ENCODE measurements at places on chromosomes 5 and 9.

DNA sequence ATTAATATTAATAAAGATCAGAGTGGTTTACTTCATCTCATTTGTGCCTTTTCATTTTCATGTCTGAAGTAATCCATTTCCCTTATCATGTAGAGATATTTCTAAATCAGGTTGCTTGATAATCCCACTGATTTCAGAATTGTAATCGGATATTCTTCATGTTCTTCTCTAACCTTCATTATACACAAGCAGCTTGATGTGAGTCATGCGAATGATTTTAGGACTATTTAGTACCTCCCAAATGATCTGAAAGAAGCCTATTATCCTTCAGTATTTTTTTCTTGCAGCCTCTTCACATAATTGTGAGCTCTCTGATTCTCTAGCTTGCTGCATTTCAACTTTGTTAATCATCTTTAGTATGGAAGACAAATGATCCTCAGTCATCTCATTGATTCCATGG, 182.0 kb downstream of the GIN1 start:
- peak; percentile 10 for DNase-seq

- no peak for DNase-seq
These were observed 17.3 kb upstream of the EGFL7 start for GRCh38 chr9:136645352-136645902.

DNA sequence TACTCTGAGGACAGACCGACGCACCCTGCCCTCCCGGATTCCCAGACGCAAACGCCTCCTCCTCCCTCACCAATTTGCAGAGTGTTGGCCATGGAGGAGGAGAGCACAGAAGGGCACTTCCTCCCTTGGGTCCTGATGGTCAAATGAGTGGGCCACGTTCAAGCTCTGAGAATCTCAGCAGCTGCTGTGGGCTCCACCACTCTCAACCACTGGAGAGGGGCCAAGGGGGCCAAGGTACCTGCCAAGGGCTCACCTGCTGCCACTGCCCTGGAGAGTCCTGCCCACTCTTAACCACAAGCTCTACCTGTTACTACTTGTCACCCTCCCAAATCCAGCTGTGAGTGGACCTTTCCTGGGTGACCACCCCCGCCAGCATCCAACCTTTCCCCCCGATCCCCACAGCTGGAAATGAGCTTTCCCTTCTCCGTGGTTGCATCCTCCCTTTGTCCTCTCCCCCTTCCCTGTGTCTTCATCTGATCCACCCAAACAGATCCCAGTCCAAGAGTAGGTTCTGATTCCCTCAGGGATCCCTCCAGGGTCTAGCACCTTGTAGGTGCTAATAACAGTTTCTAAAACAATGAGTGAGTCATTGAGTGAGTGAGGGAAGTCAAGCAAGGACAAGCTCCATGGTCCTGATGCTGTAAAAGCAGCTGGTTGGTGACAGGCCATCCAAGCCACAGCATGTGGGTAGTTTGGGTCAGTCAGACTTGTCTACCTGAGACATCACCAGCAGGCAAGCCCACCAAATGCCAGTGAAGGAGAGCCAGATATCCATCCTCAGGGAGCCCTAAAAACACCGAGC, 69.7 kb downstream of the FAM114A2 start:
- no peak for DNase-seq

DNA sequence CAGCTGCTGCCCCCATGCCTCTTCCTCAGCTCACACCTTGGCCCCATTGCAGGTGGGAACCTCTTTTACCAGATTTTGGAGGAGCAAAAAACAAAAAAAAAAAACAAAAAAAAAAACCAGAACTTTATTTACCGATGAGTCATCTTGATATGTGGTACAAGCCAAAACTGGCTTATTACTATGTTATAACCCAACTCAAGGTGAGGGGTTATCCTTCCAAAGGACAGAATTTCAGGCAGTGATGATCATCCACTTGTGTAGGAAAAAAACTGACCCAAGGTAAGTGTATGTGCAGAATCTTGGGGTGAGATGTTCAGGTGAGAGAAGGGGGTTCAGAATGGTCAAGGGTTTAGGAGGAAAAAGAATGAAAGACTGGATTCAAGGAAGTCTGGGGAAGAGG, 142.6 kb upstream of the FST start:
- DNase-seq, result no peak

DNA sequence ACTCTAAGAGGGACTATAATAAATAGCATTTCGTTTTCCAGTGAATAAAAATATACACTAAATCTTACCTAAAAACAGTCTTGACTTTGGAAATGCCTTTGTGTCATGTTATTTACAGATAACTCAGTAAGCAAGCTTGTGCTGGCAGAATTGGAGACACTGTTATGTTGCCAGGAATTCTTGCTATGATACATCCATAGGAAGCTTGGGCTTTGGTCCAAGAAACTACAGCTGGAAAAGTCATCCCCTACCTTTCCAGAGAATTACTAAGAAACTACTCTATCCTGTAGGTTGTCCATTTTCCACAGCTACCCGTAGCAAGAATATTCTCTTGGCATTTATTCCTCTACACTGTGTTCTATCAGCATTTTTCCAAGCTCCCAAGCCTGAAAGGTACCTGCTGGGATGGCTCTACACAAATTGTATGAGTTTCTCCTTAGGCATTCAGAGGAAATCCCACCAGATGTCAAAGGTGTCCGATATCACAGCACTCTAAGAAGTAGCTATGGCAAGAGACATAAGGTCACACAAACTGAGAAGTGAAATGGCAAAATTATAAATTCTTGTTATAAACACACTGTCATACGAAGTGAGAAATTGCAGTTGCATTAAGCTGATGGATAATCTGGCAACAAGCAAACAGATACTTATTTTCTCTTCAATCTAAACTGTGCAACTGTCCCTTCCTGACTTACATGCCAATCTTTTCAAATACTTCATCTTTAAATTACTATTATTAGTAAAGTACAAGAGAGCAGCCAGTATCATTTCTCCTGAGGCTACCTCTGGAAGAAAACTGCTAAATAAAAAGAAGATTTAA, 68.5 kb downstream of the MCTP1 start:
- peak; percentile 59 for DNase-seq

GRCh38 chr9:107717529-107718314, 228.2 kb upstream of the KLF4 start:
- DNase-seq, result no peak

DNA sequence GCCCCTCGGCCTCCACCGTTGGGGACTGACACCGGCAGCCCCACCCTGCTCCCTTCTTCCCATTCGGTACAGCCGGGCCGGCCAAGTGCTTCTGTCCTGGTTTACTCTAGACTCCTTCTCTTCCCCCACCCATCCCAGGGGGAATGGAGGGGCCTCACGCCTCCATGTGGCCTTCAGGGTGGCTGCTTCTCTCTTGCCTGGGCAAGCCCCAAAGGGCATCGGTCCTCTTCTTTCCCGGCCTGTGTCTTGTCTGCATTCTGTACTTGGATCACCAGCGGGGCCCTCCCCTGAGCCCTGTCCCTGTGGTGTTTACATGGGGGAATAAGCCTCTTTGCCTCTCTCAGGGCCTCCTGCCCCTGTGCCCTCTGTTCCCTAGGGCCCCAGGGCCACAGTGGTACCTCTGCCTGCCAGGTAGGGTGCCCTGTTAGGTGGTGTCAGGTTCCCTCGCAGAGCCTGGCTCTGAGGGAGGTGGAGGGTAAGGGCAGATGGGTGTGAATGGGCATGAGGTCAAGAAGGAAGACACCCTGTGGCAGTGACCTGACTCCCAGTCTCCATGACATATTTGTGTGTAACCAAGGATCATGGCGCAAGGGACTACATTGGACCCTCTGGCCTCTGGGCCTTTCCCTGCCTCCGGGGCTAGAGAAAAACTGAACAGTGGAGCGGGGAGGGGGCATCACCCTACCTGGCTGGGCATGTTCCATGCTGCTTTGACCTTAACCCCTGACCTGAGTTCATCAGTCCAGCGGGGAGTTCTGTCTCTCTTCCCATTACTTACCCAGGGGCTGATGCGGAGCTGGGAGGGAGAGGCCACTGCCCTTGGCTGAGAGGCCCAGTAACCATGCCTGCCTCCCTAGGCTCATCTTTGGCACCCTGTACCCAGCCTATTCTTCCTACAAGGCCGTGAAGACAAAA, 1.6 kb downstream of the REEP2 start:
- DNase-seq, result no peak

DNA sequence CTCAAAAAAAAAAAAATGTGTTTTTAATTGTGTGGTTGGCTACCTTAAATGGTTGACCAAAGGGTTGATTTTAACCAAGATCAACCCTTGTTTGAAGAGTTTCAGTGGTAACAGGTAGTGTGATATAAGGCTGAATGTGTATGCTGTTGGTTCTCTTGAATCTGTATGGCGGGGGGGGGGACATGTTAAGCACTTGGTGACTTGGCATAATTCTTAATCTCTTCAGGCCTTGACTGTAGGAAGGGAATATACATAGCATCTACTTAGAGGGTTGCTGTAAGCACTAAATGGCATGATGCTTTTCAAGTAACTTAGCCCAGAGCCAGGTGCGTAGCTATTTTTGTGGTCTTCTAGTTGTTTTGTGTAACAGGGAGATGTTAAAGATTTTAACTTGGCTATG, 5.6 kb upstream of the SPRY4 start:
- no peak for DNase-seq

DNA sequence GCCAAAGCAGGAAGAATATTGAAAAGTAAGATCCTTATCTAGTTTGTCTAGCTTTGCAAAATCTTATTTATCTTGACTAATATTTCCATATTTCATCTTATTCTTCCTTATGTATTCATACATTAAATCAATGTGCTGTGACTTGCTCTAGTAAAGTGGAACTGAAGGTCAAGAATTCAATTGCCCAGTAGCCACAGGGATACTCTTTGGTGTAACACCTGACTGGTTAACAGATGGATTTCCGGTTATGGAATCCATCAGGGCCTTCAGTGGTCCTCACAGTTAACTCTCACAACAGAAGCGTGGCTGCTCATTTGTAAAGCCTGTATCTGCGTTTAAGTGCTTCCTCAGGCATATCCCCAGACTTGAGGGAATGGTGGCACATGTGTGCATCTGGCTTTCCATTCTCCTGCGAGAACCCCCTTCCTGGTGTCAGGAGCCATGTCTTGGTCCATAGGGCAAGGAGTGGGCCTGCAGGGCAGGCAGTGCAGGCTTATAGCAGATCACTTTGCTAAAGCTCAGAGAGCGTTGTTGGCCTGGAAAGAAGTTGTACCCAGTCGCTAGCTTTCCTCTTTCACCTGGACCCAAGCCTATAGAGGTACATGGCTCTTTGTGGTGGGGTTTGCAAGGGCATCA, 99.2 kb downstream of the HSPA4 start:
- no peak for DNase-seq

- no peak for DNase-seq
These were observed at the start of gene FOXI1 for GRCh38 chr5:170105642-170106611. FOXI1 (plus strand) TSS chr5:170105897; CDS start chr5:170105958, 61 bp downstream.

DNA sequence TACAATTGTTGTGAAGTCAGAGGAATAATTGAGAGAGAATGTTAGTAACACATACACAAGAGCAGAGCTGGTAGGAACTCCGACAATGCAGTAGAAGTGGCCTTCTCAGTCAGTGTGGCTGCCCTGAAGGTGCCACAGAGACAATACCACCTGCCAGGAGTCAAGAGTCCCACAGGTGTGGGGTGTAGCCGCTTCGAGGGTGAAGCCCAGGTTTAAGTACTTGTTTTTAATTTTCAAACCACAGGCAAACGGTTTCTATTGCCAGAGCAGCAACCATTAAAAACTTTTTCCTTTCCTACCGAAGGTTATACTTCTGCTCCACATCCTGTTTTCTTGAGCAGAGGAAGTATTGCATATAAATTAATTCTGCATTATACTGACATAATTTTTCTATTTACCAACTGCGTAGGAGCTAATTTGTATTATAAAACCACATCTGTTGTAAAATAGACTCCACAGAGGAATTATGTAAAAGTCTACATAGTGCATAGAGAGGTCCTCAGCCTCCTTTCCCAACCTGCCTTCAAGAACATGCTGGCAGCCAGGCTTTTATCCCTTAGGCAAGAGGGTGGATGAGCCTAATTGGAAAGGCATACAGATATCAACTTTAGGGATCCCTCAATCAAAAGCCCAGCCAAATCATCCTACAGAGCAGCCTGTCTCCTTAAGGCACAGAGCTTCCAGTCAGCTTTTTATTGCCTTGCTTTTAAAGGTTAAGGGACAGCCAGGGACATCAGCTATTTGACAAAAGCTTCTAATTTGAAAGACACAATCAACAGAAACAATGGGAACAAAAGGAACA, 12.9 kb upstream of the ACTBL2 start:
- DNase-seq, result no peak

- no peak for DNase-seq
These were observed 276.9 kb downstream of the OSTF1 start for GRCh38 chr9:75365196-75365595.

GRCh38 chr5:169242175-169242848, 58.6 kb downstream of the SLIT3 start:
- DNase-seq, result no peak

GRCh38 chr5:59098743-59099142, 515.9 kb downstream of the RAB3C start:
- no peak for DNase-seq

DNA sequence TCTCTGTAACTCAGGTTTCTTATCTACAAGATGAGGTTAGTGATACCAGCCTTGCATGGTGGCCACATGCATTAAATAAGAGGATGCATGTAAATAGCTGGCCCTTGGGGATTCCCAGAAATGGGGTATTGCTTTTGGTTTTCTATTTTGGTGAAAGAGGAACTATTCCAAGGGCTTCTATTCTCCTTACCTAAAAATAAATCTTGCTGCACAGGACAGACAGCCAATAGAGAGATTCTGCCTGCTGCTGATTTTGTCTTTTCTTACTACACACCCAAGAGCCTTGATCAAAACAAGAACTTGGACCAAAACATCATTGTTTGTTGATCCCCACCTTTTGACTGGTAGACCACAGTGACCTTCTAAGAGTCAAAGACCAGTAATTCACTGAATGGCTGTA, 161.8 kb downstream of the PJA2 start:
- no peak for DNase-seq

GRCh38 chr5:15261269-15261995, 238.5 kb upstream of the FBXL7 start:
- no peak for DNase-seq

GRCh38 chr5:125660231-125660895, 762.8 kb upstream of the GRAMD2B start:
- DNase-seq, result no peak

- no peak for DNase-seq
These were observed 64.2 kb downstream of the FGF18 start for GRCh38 chr5:171483551-171484135.

- no peak for DNase-seq
These were observed 241.8 kb downstream of the CDH12 start for GRCh38 chr5:22611327-22611726.

DNA sequence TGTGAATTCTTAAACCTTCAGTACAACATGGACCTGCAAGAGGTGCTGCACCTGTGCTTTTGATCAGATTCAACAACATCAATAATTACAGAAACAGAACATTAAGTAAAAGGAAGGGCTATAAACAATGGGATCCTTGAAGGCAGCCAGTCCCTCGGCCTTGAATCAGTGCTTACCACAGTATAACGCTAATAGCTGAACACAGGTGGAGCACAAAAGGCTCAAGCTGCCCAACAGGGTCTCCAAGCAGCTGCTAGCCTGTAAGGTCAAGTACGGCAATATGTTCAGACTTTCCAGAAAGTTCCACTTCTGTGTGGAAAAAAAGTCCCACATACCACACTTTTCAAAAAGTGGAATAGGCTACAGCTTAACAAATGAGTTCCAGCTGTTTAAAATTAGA, 61.9 kb upstream of the ITGA1 start:
- no peak for DNase-seq

Data from NCI-H524 (cell line).